Right lung (tissue), 10 donors: ENCODE measurements at places on chromosomes 2 and 18.

DNA sequence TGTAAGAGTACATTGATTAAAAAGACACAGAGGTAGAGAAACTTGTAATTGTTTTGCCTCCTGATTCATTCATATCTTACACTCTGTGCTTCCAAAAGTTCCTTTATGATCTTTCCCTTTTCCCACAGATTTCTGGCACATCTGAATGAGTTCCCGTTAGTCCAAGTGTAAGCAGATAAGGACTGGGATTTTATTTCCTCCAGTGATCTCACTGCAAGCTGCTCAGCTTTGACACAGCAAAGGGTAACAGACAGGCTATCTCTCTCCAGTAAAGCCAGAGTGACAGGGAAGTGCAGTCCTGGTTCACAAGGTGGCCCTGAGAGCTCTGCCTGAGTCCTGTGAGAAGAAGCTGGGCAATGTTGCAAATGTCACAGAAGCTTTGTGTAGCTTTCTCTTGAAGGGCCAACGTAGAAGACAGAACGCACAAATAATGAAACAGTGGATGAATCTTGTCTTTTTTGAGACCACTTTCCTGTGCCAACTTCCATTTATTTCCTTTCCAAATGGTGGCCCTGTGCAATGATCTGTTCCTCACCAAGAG, 32.5 kb upstream of the KCNE4 start:
- no peak for DNase-seq

DNA sequence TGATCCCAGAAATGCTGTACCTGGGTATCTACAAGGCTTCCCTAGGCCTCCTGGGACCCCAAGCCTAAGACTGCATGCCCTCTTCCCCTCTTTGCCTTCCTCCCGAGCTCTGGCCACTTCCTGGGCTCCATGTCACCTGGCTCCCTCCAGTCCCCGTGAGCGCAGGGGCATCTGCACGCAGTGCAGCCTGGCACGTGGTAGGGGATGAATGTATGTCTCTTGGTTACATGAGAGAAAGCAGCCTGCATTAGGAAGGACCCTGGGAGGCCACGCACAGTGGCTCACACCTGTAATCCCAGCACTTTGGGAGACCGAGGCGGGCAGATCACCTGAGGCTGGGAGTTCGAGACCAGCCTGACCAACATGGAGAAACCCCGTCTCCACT, 15.8 kb downstream of the PASK start:
- no peak for DNase-seq

DNA sequence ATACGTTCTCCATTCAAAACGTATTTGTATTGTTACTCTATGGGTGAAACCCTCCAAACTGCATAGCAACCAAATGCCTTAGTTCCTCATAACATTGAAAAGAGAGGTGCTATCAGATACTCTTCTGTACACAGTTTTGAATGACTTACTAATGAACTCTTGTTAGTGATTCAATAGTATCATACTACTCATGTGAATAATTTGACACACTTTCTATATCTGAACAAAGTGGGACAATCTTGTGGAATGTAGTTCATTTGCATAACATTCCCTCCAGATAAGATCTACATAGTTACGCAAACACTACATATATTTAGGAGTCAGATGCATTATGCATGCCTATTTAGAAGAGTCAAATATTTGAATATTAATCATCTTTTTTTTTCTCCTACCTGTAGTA, 232.0 kb upstream of the NRXN1 start:
- no peak for DNase-seq

DNA sequence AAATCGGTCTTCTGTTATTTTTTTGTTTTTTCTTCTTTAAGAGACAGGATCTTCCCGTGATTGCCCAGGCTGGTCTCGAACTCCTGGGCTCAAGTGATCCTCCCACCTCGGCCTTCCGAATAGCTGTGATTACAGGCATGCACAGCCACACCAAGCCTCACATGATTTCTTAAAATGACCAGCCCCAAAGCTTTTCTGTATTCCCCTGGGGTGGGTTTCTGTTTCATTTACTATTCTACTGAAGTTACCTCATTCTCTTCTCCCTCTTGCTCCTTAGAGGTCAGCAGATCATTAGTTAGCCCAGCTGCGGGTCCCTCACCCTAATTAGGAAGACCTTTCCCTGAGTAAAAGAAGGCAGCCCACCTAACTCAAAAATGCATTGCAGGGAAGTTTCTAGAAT, 27.6 kb downstream of the SLC1A4 start:
- no peak for DNase-seq

DNA sequence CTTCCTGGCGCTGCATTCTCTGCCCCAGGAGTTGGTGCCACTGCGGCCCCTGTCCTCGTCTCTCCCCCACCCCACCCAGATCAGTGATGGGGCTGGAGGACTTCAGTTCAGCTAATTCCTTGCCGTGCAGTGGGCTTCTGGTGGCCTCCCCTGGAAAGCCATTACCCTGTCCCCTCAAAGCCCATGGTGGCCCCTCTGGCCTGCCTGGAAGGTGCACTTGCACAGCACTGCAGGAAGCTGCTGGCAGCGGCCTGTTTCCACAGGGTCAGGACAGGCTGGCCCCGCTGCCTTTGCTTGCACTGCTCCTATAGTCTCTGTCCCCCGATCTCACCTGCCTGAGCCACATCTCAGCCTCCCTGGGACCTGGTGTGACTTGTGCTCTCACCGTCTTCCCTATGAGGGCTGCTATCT, 105.1 kb downstream of the USP40 start:
- DNase-seq, result no peak
